ENCODE measurements at places on chromosomes 6 and 20.

- no peak for DNase-seq
These were observed 9.4 kb upstream of the SRC start for GRCh38 chr20:37336369-37337207.

- peak; percentile 89 for DNase-seq
These were observed at the start of gene CNKSR3 for GRCh38 chr6:154510144-154510905. TSS of gene CNKSR3 (minus strand) at chr6:154510685. CDS start at chr6:154510114, 571 bp downstream.

DNA sequence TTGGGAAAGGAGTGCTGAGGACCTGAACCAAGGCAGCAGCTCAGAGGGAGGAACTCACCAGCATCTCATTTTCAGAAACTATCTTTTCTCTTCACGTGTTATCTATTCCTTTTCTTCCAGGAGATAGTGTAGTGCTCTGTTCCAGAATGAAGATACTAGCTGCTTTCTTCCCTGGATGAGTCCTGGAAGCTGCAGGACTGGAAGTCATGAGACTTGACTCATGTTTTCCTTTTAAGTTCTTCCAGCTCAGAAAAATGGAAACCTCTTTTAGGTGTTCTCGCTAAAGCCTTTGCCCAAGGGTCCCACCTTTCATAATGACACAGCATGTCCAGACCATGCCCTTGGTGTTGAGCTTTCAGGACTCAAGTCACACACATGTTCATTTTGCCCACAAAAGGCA is 106.7 kb downstream of the UNC5CL start:
- no peak for DNase-seq

DNA sequence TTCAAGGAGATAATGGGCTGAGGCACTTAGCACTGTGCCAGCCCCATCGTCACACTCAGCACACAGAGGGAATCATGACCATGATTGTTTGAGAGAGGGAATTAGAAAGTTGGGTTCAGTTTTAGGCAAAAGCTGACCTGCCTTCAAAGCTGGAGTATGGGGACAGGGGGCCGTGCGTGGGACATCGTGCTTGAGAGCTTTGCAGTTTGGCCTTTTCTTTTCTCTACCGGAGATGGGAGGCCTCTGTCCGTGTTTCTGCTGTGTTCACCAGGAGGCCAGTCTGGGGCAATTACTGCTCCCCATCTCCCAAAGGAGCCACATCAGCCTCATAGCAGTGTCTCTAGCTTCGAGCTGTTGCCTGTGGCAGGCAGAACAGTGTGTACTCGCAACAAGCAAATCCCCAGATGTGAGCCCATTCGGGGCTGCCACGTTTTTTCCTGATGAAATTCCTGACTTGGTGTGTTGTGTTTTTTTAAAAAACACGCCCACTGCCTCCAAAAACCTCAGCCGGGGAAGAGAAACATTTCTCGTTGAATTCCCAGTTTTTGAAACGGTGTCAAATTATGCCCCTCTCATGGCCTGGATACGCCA is 20.2 kb downstream of the EYA2 start:
- DNase-seq = no peak

DNA sequence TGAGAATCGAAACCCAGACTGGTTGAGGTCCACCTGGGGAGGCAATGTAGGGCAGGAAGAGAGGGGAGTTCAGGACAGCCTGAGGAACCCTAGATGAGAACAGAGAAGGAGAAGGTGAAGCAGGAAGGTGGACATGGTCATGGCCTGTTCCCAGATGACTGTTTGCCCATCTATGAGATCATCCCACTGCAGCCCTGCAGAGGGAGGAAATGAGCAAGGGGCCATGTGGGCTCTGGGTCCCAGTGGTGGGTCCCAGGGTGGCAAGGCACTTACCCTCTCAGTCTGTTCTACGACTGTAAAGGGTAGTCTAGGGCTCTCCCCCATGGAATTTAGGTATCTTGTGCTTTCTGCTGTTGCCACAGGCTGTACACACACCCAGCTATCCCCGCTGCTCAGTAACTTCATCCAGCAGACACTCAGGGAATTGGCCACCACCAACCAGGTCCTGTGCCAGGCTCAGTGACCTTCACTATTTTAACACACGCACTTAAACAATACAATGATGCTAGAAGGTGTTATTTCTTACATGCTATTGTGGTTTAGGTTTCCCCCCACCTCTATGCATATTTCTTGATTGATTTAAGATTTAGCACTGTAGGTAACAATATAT is 89.8 kb downstream of the TOX2 start:
- DNase-seq = no peak

- no peak for DNase-seq
These were observed 105.0 kb downstream of the KLHL32 start for GRCh38 chr6:97029552-97029951.

DNA sequence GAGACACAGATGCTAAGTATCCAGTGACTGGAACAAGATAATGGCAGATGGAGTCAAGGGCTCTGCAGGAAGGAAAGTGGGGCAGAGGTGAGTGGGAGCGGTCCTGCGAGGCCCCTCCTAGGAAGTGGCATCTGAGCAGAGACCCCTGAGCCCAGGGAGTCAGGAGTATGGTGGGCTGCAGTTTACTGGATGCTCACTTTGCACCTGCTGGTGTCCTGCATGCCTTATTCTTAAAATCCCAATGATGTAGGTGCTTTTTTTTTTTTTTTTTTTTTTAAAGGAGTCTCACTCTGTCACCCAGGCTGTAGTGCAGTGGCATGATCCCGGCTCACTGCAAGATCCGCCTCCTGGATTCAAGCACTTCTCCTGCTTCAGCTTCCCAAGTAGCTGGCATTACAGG is 5.6 kb downstream of the CEBPB start:
- no peak for DNase-seq

- no peak for DNase-seq
These were observed 201.7 kb upstream of the PRDM1 start for GRCh38 chr6:105884426-105884825.

GRCh38 chr6:90008189-90008907 is 114.1 kb downstream of the GJA10 start:
- no peak for DNase-seq

- DNase-seq = no peak
These were observed 54.1 kb downstream of the BPIFB1 start for GRCh38 chr20:33337119-33337518.

GRCh38 chr6:170038251-170038650 is 252.6 kb downstream of the DLL1 start:
- no peak for DNase-seq
